CD4-positive, alpha-beta T cell treated with Interleukin-15 for 1 hour (primary cell): ENCODE measurements at places on chromosomes 12 and 14.

- DNase-seq, result no peak
Observed at GRCh38 chr14:71527838-71528237, 404.4 kb upstream of the RGS6 start.

DNA sequence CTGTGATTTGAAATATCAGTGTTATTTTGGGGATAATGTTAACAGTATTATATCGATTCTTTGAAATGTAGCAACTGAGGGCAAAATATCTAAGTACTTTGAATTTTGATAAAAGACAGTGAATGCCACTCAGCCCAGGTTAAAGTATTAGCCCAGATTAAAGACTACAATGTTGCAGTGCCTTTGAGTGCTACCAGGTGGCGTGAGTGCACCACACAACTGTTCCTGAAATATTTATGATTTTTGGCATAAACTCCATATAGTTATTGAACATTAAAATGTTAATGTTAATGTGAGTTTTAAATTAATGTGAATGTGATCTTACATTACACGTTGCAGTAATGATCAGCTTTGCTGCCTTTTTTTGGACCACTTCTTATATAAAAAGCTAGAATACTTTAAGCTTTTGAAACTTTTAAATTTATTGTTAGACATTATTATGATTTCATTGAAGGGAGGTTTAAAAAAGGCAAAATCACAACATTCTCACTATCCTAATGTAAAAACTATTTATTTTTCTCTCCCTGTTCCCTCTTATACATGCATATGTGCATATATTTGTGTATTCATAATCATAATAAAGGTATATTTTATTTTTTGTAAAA lies 22.5 kb downstream of the MRPS35 start:
- no peak for DNase-seq

- no peak for DNase-seq
Observed at GRCh38 chr14:53790731-53791500, 165.7 kb downstream of the BMP4 start.

DNA sequence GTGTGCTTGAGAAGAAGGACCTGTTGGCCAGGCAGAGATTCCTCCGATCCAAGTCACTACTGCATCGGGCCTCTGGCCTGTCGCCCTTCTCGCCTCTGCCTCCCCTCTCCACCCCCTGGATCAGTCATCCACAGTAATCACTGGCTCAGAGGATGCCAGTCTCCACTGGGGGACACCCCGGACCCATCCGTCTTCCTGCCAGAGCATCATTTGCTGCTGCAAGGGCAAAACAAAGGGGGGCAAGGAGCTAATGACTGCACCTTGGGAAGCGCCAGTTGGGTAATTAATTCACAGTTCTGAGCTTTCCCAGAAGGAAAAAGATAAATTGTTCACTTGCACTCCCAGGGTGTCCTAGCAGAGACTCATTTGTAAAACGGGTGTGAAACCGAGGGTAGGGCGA lies 215.4 kb downstream of the GLT1D1 start:
- no peak for DNase-seq

DNA sequence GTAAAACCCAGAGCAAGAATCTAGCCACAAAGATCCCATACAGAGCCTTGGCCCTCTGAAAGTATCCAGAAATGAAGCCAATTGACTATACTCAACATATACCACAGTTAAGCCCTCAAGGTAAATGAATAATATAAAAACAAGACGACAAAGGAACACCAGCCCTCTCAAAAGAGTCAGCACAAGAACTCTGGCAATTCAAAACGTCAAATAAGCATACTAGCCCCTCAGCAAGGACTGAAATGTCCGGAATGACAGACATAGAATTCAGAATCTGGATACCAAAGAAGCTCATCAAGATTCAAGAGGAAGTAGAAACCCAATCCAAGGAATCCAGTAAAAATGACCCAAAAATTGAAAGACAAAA lies 49.9 kb downstream of the GTF2A1 start:
- no peak for DNase-seq
